ENCODE measurements at places on chromosomes 2 and 18. TPM values are rescaled to one million over a fixed set of nuclear protein-coding genes. Genes with fewer than 3 reads are reported as not detected.
A peak's percentile ranks its signal among the peaks of the same experiment; 100 is the strongest.

- no peak for DNase-seq
These were observed 25.4 kb downstream of the SPP2 start for GRCh38 chr2:234075947-234076346.

- no peak for DNase-seq
These were observed 7.3 kb downstream of the STARD7 start for GRCh38 chr2:96201338-96201737.

DNA sequence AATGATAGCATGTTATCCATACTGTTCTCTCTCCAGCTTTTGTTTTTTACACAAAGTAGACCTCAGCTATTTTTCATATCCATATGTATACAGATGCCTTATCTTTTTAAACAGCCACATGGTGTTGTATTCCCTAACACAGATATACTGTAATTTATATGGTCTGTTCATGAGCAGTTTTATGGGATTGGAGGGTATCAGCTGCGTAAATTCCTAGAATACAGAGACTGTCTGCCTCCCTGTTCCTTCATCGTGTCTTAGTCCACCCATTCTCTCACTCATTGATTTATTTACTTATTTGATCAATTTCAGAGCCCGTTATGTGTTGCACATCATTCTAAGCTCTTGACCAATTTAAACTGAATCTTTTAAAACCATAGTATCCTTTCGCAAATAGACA, 80.6 kb downstream of the GATA6 start:
- no peak for DNase-seq

- DNase-seq = no peak
These were observed 260.3 kb downstream of the KLHL29 start for GRCh38 chr2:23645230-23645808.

DNA sequence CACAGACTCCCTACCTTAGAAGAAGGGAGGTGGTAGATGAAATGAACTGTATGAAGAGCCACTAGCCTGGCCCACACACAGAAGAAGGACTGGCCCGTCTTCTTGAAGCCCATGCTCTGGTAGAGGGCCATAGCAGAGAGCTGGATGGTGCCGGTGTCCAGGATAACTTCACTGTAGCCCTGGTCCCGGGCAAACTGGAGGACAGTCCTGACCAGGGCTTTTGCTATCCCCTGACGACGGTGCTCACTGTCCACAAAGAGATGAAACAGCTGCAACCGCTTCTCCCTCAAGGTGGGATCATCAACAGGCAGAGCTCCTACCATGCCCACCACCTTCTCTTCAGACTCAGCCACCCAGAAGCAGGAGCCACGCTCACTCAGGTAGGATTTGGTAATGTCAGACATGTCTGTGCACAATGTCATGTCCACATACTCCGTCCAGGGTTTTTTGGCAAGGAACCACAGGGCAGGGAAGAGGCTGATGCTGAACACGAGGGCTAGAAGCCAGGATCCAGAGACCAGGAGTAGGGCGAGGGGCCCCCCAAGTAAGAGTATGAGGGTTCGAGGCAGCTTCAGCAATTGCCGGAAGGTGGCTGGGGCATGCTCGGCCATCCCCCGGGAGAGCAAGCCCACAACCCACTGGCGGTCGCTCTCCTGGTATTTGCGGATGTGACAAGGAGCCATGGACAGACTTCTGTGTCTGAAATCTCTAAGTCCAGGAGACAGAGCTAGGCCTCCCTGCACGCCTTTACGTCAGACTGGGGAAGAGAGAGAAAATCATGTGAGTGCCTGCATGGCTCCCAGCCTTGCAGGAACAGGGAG, 1.1 kb downstream of the NAT8 start:
- no peak for DNase-seq

Gene UGT1A5
- total RNA-seq = not detected

GRCh38 chr2:233668605-233669260, 3.0 kb upstream of the UGT1A9 start:
- DNase-seq = no peak

Gene EFR3B
- total RNA-seq = 47.1 TPM

Gene SGO2
- total RNA-seq = 4.8 TPM

- DNase-seq = no peak
These were observed 96.6 kb downstream of the ALPK2 start for GRCh38 chr18:58532298-58532697.

GRCh38 chr2:97765933-97766332, 52.6 kb downstream of the ZAP70 start:
- DNase-seq = no peak

Gene GRB14
- 24.0 TPM for total RNA-seq

GRCh38 chr2:70686577-70687460, 81.2 kb downstream of the ADD2 start:
- DNase-seq = no peak

DNA sequence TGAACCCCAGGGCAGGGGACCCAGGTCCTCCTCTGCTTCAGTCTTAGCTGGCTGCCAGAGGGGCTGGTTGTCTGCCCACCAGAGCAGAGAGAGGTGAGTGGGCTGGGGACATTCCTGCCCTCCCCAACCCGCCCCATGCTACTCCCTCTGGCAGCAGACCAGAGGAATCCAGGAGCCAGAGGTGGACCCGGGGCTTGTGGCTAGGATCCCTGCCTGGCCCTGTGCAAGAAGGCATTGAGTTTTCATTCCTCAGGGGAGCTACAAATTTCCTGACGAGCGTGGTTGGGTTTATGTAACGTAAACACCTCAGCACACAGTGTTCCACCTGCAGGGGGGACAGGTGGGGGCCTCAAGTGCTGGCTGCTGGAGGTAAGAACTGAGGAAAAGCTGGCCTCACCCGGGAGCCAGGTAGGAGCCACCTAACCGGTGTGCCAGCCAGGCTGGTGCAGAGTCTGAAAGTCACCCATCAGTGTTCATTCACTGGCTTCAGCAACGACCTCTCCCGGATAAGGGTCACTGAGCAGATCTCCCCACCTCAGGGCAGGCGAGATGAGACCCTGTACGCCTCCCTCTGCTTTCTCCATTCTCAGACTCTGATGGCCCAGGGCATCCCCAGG, 246.8 kb downstream of the DYSF start:
- DNase-seq = no peak

Gene DTNA
- 54.9 TPM for total RNA-seq

Gene ADNP2
- total RNA-seq = 26.0 TPM

GRCh38 chr2:205041472-205042130, 496.3 kb downstream of the PARD3B start:
- no peak for DNase-seq

Gene UGT1A7
- not detected for total RNA-seq

GRCh38 chr2:135475128-135475527, 55.9 kb downstream of the ZRANB3 start:
- no peak for DNase-seq

Gene CYTIP
- 5.1 TPM for total RNA-seq

GRCh38 chr2:108128249-108128648, 111.5 kb upstream of the SULT1C3 start:
- no peak for DNase-seq

Gene CDCA7
- total RNA-seq = 17.3 TPM

- DNase-seq = no peak
These were observed 346.0 kb downstream of the ALK start for GRCh38 chr2:29575370-29575890.

DNA sequence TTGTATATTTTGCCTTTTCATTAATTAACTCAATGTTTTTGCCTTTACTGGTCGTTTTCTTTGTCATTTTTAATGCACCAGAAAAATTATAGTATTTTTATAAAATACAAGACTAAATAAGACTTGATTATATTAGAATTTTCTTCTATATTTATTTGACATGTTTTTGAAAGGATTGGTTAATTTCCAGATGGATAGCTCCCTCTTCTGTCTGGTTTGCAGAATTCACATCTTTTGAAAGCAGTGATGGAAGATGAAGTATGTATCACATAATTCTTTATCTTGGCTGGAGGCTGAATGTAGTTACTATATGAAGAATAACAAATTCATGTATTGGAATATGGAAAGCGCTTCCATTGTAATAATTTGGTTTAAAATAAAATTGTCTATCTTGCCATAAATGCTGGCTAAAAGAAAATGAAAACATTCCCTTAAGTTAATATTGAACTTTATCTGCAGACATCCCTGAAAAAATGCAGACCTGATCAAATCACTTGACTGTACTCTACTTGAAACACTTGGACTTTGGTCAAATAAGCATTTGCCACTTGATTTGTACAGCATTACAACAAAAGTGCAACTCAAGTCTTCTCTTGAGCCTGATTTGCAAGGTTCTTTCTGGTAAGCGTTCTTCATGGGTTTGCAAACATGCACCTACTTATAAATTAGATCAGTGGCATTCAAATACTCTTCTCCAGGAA, 86.3 kb upstream of the EFEMP1 start:
- no peak for DNase-seq

GRCh38 chr18:77895250-77895649, 645.6 kb downstream of the GALR1 start:
- no peak for DNase-seq

DNA sequence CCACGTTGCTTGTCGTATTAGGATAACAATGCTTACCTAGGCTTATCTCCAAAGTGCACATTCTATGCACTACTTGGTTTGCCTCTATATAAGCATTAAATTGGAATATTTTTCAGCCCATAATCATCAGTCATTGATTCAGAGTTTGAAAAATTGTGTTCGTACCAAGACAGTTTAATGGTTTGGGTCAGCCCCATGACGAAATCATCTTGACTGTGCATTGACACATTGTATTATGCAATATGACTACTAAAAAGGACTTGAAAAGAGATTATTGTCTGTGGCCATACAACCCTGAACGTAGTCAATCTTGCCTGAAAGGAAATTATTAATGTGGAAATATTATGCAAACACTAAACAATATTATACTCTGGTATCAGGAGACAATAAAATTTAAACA, 141.3 kb downstream of the EML6 start:
- no peak for DNase-seq

GRCh38 chr2:174577967-174578589, 19.5 kb downstream of the WIPF1 start:
- no peak for DNase-seq

DNA sequence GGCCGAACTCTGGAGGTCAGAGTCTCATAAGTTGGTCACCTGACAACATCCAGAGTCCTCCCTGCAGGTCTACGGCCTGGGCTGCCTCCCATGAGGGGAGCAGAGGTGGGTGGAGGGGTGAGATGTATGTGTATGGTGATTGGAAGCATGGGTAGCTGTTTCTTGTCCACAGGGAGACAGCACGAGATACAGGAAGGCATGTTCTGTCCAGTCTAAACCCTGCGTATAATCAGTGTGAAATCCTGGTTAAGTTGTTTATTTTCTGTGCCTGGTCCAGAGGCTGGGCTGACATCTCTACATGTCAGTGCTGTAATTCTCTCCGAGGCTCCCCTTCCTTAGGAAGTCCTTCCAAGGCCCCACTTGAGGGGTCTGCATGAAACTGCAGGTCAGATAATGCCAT, 8.9 kb downstream of the TOGARAM2 start:
- no peak for DNase-seq

Gene IL18RAP
- 0.16 TPM for total RNA-seq

- no peak for DNase-seq
These were observed 274.8 kb downstream of the SS18 start for GRCh38 chr18:25815659-25816058.

DNA sequence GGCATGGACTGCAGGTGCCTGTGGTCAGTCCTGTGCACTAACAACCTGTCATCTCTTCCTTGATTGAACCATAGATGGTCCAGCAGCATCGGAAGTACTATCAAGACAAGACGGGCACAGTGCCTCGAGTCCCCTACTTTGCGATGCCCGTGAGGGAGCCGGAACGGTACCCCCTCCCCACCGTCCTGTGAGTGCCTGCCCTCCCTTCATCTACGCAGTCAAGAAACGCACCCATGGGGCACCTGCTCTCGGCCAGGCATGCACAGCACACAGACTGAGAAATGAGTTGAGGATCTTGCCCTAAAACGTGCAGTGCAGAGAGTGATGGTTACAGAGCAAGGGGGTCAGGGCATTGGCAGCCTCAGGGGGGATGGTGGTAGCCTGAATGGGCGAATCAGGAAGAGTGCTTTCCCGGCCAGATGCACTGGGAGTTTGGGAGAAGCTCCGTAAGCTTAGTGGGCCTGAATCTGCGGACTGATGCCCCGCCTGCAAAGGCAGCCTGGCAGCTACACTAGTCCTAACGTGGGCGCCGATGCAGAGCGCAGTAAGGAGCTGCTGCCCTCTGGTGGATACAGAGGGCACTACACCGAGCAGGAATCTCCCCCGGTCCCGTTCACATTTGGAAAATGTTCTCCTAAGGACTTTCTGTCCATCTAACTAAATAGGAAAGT, 63.6 kb downstream of the CIB4 start:
- peak; percentile 27 for DNase-seq

GRCh38 chr18:60389314-60389713, 16.7 kb upstream of the MC4R start:
- DNase-seq = no peak

- DNase-seq = no peak
These were observed 197.9 kb downstream of the HRH4 start for GRCh38 chr18:24658302-24658701.

GRCh38 chr2:159119652-159120257, 151.3 kb downstream of the TANC1 start:
- no peak for DNase-seq

Gene HNMT
- 159 TPM for total RNA-seq

DNA sequence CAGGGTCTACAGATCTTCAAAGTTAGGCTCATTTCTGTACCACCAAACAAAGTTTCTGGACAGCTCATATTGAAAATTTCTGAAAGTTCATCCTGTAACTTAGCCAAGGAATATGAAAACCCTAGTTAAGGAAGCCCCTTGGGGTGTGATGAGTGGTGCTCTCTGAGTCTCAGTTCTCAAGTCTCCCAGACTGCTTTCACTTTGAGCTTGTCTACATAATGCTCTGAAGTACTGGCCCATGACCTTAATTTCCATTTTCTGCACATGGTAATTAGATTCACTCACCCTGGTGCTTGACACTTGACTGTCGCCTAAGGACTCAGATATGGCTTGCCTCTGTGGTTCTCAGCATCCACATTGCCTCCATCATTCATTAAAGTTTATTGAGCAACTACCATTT, 51.7 kb upstream of the SATB2 start:
- DNase-seq = no peak

DNA sequence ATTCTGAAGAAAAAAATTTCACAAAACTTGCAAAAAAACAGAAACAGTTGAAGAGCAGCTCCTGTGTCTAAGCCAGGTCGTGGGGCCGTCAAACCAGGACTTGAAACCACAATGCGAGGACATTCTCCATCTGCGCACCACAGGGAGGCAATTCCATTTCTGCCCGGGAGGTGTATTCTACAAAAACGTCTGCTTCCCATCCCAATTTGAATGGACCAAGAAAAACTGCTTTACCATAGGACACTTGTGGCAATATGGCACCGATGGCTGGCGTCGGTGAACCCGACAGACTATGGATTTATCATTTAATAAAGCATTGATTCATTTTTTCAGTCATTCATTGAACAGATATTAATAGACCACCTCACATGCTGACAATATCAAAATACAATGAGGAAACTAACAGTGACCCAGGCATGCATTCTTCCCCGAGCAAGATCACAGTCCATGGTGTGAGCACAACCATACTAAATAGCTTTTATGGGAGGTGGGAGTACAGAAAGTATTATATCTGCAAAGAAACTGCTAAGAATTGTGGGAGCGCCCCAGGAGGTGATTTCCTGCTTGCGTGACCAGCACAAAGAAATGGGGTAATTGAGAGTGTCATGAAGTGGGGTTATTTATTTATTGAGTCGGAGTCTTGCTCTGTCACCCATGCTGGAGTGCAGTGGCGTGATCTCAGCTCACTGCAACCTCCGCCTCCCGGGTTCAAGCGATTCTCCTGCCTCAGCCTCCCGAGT, 10.5 kb upstream of the ZAP70 start:
- no peak for DNase-seq
